ENCODE measurements at places on chromosomes 6 and 20.
A peak's percentile ranks its signal among the peaks of the same experiment; 100 is the strongest.

DNA sequence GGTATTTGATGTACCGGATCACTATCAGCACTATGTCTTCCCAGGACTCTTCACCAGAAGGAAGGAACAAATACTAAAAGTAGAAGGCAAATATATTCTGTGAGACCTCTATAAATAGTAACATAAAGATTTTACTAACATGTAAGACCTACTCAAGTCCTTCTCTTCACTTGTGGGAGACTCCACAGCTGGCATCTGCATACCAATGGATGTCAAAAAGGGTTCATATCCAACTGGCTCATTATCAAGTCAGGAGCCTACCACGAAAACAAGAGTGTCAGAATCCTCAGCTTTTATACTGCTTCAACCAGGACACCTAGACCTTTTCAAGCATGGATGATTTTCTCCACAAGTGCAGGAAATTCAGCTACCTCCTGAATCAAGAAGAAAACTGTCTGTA, 20.0 kb upstream of the MARCKS start:
- DNase-seq: no peak

GRCh38 chr6:100568255-100568654, 103.5 kb upstream of the SIM1 start:
- DNase-seq: no peak

DNA sequence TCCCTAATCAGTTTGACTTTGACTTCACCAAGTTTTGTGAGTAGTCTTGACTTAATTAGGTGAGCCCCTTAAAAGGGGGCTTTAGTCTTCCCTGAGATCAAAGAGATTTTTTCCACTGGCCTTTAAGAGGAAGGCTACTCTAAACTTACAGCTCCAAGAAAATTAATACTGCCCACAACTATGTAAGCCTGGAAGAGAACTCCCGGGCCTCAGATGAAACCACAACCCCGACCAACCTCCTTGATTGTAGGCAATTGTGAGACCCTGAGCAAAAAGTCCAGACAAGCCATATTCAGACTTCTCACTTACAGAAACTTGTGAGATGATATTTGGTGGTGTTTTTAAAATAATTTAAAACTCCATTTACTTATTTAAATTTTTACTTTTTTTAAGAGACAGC, 18.1 kb downstream of the SNX3 start:
- no peak for DNase-seq

DNA sequence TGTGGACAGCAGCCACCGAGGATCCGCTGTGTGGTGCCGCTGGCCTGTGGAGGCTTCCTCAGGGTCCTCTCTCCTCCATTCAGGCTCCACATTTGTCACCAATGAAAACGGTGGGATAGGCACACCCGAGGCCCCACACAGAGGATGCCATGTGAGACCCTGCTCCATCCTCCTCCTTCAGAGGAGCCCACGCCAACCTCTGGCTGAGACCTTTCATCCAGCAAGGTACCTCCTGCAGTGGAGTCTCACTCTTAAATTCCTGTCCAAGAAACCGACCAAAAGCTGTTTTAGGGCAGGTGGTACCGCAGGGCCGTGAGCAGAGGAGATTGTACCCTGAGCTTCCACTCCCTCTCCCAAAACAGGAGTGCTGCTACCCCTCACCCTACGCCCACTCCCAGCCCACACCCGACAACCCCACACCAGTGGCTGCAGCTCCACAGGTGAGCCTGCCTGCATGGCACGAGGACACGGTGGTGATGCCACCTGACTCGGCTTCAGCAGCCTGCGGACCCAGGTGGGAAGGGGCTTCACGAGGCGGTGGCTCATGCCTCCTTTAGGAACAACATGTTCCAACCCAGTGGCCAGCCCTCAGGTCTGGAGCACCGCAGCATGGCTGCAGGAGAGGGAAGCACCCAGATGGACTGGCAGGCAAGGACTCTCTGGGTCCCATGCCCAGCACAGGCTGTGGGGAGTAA, 237.6 kb upstream of the AFDN start:
- no peak for DNase-seq

DNA sequence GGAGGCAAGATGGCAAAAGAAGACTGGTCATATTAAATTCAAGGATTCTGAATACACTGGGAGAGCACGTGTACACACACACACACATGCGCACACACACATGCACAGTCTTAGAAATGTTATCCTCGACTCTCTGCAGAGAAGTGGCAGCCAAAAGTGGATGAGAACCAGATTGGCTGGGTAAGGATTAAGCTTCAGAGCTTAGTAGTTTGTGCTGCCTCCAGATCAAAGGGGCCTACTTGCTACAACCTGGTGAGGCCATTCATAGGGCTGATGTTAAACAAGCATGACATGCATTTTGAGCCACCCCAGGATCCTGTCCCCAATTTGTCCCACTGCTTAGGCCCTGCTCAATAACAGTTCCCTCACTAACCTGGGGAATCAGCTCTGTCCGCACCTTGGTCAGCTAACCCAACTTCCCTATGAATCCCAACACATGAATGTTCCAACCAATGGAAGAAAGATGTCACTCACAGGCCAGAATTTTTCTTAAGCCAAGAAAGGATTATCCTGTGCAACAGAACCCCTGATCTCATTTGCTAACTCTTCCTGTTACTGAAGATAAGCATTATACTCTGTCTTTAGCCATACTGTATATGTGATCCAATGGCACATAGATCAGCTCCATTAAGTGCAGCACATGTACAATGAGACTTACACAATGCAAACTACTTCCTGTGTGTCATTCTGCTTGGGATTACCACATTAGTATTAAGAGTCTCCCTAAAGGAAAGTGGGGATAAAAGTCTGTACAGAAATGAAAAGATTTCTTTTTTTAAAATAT, 31.0 kb downstream of the TOMM6 start:
- no peak for DNase-seq

DNA sequence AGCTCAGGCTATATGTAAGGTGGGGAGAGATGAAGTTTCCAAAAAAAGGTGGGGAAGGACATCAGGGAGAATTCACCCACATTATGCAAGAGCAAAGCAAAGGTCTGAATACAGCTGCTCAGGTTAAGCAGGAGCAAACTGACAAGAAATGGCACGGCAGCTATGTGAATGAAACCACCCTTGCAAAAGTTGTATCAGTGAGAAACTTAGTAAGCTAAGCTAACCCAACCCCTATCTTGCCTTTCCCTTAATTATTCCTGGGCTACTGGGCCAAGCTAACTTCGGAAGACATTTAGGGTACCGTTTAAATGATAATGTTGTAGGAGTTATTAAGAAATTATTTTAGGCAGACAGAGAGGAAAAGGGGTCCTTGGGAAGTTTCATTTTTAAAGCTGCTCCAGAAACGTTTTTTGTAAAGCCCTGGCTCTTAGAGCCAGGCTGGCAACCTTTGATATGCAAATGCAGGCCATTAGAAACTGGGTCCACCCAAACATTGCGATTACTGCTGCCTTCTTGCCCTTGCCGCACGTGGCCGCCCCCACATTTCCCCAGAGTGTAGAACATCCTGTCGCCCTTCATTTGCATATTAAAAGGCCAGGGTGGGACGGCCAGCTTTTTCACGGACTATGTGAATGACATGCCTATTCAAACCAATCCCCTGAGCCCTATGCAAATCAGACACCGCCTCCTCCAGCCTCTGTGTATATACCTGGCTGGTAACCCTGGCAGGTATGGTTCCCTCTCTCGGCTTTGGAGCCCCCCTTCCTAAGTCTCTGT, 60.5 kb upstream of the SAMD5 start:
- DNase-seq: no peak

- no peak for DNase-seq
These were observed 202.5 kb upstream of the GMDS start for GRCh38 chr6:2447931-2448330.

DNA sequence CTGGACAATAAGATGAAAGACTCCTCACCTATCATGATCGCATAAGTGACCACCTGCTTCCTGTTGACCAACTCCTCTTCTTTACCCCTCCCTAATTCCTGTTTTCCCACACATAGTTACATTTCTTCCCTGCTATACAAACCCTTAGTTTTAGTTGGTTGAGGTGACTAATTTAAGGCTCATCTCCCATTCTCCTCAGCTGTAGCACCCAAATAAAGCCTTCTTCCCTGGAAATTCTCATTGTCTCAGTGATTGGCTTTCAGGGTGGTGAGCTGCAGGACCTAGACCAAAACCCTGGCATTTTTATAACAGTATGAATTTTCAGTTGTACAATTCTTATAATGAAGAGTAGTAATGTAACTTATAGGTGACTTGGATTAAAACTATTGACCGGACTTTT, 2.1 kb downstream of the FKBP1C start:
- DNase-seq: no peak

- no peak for DNase-seq
These were observed 3.4 kb upstream of the KCNG1 start for GRCh38 chr20:51026269-51026668.

DNA sequence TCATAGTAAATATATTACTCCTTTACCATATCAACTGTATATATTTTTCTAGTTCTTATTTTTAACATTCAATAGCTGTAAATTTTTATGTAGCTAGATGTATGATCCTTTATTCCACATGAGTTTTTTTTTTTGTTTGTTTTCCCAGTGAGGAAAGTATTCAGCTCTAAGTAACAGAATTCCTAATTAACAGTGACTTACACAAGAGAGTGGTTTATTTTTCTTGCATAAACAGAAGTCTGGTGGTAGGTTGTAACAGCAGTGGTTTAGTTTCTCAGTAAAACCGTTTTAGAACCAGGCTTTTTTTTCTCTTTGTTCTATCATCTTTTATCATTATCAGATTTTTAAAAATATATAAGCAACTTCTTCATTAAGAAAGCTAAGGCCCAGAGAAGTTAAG, 116.9 kb upstream of the FLRT3 start:
- DNase-seq: no peak

- DNase-seq: no peak
These were observed 90.0 kb downstream of the SASH1 start for GRCh38 chr6:148432462-148433195.

- DNase-seq: no peak
These were observed 2.9 kb downstream of the TAF4 start for GRCh38 chr20:62062661-62063314.

- DNase-seq: no peak
These were observed 182.8 kb downstream of the SASH1 start for GRCh38 chr6:148525453-148525852.

DNA sequence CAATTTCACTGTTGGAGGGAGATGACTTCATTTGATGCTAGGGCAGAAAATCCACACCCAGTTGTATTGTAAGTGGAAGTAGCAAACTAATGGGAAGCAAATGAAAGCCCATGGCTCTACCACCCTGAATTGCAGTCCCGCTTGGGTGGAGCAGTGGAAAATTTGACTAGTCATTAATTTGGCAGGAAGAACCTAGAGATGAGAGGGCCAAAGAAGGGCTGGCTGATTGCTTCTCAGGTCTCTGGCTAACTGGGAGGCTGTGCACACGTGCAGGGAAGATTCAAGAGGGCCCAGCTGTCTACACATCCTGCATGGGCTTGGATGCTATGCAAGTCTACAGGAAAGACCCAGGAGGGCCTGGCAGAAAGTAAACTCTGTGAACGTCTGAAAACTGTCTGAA, 466.2 kb downstream of the TFAP2A start:
- no peak for DNase-seq

DNA sequence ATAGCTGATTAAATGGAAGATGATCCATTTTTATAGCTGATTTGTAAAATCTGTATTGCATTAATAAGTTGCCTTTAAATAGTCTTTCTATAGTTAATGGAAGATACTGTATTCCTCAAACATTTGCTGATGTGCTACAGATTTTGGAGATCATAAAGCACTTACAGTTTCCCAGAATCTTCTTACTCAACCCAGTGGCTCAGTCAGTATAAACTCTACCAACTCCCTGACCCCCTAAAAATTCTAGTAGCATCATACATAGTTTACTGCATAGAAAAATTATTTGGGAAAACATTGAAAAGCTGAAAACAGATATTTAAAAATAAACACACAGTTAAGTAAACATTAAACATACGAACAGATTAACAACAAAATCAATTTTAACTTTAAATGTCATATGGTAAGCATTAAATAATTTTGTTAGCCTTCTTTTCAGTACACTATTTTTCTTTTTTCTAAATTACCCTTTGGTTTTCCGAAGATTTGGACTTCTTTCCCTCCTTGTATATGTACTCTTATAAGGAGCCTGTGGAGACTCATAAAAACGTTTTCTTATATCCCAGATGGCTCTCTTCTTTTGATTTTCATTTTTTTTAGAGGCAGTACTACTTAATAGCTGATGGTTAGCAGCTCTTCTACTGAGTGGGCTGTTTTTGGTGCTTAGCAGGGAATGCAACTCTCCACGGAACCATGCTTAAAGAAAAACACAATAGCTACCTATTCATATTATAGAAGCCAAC, 62.7 kb upstream of the BMP5 start:
- DNase-seq: no peak

GRCh38 chr6:37988127-37988526, 168.6 kb downstream of the ZFAND3 start:
- no peak for DNase-seq

GRCh38 chr6:100482698-100483097, 18.0 kb upstream of the SIM1 start:
- no peak for DNase-seq

DNA sequence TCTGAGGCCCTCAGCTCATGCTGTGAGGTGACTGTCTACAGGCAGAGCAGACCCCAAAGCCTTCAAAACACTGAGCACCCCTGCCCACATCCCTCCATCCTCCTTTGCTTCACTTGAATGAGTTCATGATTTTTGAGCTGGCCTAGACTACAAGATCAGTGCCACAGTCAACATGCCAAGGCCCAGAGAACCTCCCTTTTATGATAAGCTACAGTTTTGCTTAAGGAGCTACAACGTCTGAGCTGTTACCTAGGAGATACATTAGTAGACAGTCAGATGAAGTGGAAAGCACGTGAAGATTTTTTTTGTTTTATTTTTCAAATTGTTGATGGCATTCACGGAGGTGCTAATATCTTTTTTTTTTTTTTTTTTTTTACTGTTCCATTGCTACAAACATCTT, 139.0 kb downstream of the SOBP start:
- DNase-seq: no peak

- DNase-seq: peak; percentile 60
These were observed 674 bp downstream of the MAPK14 start for GRCh38 chr6:36028088-36028876.

GRCh38 chr6:3228771-3229565, 1.5 kb upstream of the TUBB2B start:
- DNase-seq: peak; percentile 71

GRCh38 chr20:48766205-48766604, 61.6 kb downstream of the PREX1 start:
- DNase-seq: no peak

- no peak for DNase-seq
These were observed 48.5 kb upstream of the CCN2 start for GRCh38 chr6:131999545-132000146.

- DNase-seq: no peak
These were observed 162.8 kb downstream of the TENT5A start for GRCh38 chr6:81589465-81590313.

DNA sequence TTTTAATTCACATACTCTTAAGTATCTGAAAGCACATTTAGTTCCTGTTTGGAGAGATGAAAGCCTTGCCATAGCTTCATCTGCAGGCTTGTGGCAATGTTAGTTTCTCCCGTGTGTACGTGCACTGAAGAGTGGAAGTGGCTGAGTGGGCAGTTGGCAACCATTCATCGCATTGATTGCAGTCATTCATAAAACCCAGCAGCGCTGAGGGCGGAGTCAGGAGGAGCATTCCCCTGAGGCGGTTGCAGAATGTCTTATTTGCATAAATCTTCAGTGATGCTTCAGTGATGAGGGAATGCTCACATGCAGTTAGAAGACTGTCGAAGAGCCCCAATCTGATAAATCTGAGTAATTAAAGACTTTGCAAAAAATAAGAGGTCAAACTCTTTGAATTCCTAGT, 79.1 kb downstream of the RIMS1 start:
- DNase-seq: peak; percentile 27

GRCh38 chr6:131782764-131783163, 25.1 kb upstream of the ENPP1 start:
- no peak for DNase-seq

- no peak for DNase-seq
These were observed 14.7 kb upstream of the ZNF831 start for GRCh38 chr20:59148701-59149493.
